Thoracic aorta (tissue), 2 donors: ENCODE measurements at places on chromosomes 6 and 20. TPM values are rescaled to one million over a fixed set of nuclear protein-coding genes. Genes with fewer than 3 reads are reported as not detected.

GRCh38 chr6:28124350-28124970, at the start of gene ZSCAN16:
TSS of gene ZSCAN16 (plus strand) at chr6:28124609. CDS start at chr6:28125444, 835 bp downstream.
- peaks cover 16% of the 10 kb centered on the region for H3K4me1 ChIP-seq
- no peaks in the 10 kb centered on the region for H3K27me3 ChIP-seq
- DNase-seq = peak; percentile 8
- H3K36me3 ChIP-seq = peaks cover 20% of the 10 kb centered on the region
- H3K4me3 ChIP-seq = peak within 1 kb of the TSS; percentile 71

DNA sequence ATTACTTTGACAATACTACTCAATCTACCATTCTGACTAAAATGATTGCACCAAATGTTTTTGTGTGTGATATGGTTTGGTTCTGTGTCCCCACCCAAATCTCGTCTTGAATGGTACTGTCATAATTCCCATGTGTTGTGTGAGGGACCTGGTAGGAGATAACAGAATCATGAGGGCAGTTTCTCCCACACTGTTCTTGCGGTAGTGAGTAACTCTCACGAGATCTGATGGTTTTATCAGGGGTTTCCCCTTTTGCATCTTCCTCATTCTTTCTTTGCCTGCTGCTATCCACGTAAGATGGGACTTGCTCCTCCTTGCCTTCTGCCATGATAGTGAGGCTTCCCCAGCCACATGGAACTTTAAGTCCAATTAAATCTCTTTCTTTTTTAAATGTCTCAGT, 20.8 kb downstream of the SYCP2 start:
- no peaks in the 10 kb centered on the region for H3K36me3 ChIP-seq
- H3K27me3 ChIP-seq = no peaks in the 10 kb centered on the region
- DNase-seq = no peak
- no peaks in the 10 kb centered on the region for H3K4me1 ChIP-seq
- no peak overlapping the region for H3K27ac ChIP-seq

GRCh38 chr6:168216751-168217191, 102.8 kb downstream of the DACT2 start:
- H3K36me3 ChIP-seq = no peaks in the 10 kb centered on the region
- no peaks in the 10 kb centered on the region for H3K27me3 ChIP-seq
- peaks cover 14% of the 10 kb centered on the region for H3K4me1 ChIP-seq
- no peak overlapping the region for H3K4me3 ChIP-seq

DNA sequence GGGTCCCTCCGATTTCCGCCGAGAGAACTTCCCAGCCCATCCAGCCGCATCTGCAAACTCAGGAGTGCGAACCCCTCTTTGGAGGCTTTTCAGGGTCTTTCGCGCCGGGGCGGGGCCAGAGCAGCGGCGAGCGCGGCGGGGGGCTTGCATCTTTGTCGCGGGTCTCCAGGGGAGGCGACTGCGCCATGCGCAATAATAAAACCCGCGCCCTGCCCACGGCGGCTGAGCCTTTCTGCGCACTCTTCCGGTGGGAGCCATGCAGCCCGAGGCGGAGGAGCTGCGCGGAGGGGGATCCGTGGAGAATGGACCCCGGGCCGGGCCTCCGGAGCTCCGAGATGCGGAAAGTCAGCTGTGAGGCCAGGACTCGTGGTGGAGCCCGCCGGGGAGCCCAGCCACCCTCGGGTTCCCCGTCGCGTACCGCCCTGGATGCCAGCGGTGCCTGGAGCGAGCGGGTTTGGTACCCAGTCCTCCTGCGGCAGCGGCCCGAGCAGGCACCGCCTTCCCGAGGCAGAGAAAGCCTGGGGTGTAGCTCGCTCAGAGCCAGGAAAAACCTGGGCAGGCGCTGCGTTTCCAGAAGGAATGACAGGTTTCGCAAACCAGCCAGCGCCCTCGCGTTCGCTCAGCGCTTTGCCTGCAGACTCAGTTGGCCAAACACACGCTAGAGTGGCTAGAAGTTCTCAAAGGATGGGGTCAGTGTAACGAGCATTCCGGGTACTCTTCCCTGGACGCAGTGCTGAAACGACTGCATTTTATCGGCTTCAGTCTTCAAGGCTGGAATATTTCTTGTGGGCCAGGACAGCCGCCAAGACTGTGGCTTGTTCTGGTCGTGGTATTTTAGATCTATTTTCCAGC, 1.2 kb downstream of the AKAP12 start:
- peaks cover 3% of the 10 kb centered on the region for H3K4me1 ChIP-seq
- no peaks in the 10 kb centered on the region for H3K36me3 ChIP-seq
- H3K27ac ChIP-seq = peak overlapping the region; percentile 85

- H3K36me3 ChIP-seq = no peaks in the 10 kb centered on the region
- no peak overlapping the region for H3K4me3 ChIP-seq
- H3K27ac ChIP-seq = no peak overlapping the region
- H3K27me3 ChIP-seq = no peaks in the 10 kb centered on the region
- DNase-seq = no peak
These were observed 633.4 kb upstream of the EPHA7 start for GRCh38 chr6:94052749-94053148.

GRCh38 chr6:66376001-66376400, 669.0 kb upstream of the EYS start:
- no peak overlapping the region for H3K4me3 ChIP-seq
- H3K27ac ChIP-seq = no peak overlapping the region
- no peaks in the 10 kb centered on the region for H3K4me1 ChIP-seq
- H3K27me3 ChIP-seq = no peaks in the 10 kb centered on the region
- no peak for DNase-seq

DNA sequence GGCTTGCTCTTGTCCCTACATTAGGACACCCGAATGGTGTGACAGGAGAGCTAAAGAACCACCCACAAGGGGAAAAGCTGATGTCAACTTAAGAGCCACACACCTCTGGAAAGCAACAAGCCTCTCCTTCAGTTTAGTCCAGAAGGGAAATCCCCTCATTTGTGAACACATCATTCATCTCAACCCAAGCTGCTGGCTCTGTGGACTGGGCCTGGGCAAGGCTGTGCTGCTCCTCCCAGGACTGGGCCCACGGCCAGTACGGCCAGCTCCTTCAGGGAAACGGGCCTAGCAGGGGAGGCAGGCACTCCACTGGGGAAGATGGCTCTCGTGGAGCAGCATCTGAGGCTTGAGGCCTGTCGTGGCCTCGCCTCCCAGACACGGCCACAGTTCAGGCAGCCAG, 12.8 kb upstream of the SLC4A11 start:
- H3K27me3 ChIP-seq = no peaks in the 10 kb centered on the region
- DNase-seq = no peak
- H3K4me3 ChIP-seq = no peak overlapping the region
- peaks cover 7% of the 10 kb centered on the region for H3K4me1 ChIP-seq
- no peak overlapping the region for H3K27ac ChIP-seq
- H3K36me3 ChIP-seq = peaks cover 46% of the 10 kb centered on the region

DNA sequence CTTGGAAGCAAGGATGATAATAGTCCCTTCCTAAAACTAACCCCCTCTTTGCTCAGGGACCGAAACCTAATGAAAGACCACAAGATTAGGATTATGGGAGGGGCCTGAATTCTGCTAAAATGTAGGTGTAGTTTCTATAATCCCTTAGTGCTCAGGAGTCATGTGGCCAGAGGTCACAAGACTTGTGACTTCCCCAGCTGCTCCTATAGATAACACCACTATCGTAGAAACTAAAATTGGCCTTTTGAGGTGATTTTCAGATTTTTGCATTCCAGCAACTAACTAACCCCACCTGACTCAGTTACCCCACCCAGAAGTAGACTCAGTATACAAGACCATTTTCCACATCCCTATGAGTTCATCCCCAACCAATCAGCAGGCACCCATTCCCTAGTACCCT, 42.1 kb downstream of the MDN1 start:
- no peak overlapping the region for H3K4me3 ChIP-seq
- H3K4me1 ChIP-seq = no peaks in the 10 kb centered on the region
- no peak for DNase-seq
- no peaks in the 10 kb centered on the region for H3K27me3 ChIP-seq
- no peak overlapping the region for H3K27ac ChIP-seq

- H3K27ac ChIP-seq = no peak overlapping the region
- H3K27me3 ChIP-seq = no peaks in the 10 kb centered on the region
These were observed 59.0 kb downstream of the PSMG4 start for GRCh38 chr6:3317741-3318211.

DNA sequence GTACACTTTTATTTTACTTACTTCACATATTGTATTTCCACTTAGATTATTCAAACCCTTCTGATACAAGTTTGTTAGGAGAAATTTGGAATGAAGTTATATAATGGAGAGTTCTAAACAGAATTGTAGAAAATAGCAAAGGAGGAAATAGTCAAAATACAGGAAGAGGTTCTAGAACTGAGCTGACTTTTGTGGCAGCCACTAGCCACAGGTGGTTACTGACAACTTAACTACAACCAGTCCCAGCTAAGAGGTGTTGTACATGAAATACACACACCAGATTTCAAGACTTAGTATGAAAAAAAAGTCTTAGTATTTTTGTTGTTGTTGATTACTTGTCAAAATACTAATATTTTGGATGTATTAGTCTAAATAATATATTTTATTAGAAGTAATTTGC, 727.4 kb upstream of the CITED2 start:
- H3K27me3 ChIP-seq = no peaks in the 10 kb centered on the region
- H3K27ac ChIP-seq = no peak overlapping the region
- no peaks in the 10 kb centered on the region for H3K36me3 ChIP-seq
- no peak overlapping the region for H3K4me3 ChIP-seq
- DNase-seq = no peak
- H3K4me1 ChIP-seq = peaks cover 35% of the 10 kb centered on the region

DNA sequence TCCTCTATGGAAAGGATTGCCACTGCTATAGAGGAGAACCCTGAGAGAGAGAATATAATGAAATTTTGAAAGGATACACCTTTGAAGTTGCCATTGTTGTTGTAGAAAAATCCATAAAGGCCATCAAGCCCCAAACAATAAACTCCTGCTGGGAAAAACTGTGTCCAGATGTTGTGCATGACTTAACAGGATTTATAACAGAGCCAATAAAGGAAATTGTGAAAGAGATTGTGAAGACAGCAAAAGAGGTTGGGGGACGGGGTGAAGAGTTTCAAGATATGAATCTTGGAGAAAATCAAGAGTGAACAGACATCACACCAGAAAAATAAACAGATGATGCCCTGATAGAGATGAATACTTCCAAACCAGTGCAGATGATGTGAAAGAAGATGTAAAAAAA, 396.4 kb downstream of the BCKDHB start:
- H3K4me1 ChIP-seq = no peaks in the 10 kb centered on the region
- no peak overlapping the region for H3K27ac ChIP-seq
- DNase-seq = no peak
- no peaks in the 10 kb centered on the region for H3K27me3 ChIP-seq
- H3K4me3 ChIP-seq = no peak overlapping the region
- no peaks in the 10 kb centered on the region for H3K36me3 ChIP-seq

PTCRA gene
- total RNA-seq = not detected
